ENCODE measurements at places on chromosomes 2 and 18.

GRCh38 chr2:105890111-105890510 lies 145.4 kb downstream of the NCK2 start:
- no peak for DNase-seq

- DNase-seq: no peak
These were observed 605 bp downstream of the C2orf68 start for GRCh38 chr2:85611217-85611704.

GRCh38 chr2:176177580-176178037 lies 10.9 kb upstream of the HOXD1 start:
- no peak for DNase-seq

- DNase-seq: no peak
These were observed 71.6 kb downstream of the ACKR3 start for GRCh38 chr2:236641051-236641726.

GRCh38 chr2:199806179-199806578 lies 44.8 kb downstream of the FTCDNL1 start:
- no peak for DNase-seq

- no peak for DNase-seq
These were observed 2.2 kb downstream of the INO80D start for GRCh38 chr2:206083602-206084438.

DNA sequence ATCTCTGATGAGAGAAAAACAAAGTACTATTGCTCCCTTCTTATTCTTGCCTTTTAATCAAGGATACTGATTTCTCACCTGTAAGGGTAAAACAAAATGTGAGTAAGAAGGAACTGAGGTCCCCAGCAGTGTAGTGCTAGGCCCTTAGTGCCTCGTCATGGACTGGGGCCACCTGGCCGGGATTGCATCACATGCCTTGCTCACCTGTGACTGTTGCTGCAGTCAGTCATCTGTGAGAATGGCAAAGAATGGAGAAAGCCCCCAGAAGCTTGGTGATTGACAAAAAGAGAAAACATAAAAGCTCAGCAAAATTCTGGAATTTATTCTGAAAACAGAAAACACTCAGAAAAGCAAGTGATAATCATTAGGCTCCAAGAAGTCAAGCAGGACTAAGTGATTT lies 63.4 kb downstream of the SPATS2L start:
- no peak for DNase-seq

DNA sequence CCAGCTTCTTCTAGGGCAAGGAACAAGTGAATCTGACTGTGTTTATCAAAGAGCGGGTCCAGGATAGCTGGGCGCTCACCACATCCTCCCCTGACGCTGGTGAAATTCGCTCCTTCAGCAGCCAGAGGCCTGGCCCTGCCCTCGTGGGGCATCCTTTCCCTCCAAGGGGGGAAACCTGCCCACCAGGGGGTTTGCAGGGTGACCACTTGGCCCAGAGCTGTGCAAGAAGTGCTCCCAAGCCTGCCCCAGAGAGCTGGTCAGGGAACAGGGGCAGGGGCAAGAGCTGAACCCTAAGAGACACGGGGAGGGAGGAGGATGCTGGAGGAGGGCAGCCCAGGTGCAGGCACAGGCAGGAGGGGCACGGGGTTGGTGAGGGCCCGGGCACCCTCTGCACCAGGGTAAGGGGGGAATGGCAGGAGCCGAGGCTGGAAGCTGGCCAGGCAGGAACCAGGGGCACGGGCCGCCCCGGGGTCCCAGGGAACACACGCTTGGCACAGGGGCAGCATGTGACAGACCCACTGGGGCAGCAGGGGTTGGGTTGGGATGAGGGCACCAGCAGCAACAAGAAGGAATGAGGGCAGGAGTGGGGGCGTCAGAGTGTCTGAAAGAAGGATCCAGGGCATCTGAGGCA lies 2.8 kb upstream of the GPR55 start:
- no peak for DNase-seq

DNA sequence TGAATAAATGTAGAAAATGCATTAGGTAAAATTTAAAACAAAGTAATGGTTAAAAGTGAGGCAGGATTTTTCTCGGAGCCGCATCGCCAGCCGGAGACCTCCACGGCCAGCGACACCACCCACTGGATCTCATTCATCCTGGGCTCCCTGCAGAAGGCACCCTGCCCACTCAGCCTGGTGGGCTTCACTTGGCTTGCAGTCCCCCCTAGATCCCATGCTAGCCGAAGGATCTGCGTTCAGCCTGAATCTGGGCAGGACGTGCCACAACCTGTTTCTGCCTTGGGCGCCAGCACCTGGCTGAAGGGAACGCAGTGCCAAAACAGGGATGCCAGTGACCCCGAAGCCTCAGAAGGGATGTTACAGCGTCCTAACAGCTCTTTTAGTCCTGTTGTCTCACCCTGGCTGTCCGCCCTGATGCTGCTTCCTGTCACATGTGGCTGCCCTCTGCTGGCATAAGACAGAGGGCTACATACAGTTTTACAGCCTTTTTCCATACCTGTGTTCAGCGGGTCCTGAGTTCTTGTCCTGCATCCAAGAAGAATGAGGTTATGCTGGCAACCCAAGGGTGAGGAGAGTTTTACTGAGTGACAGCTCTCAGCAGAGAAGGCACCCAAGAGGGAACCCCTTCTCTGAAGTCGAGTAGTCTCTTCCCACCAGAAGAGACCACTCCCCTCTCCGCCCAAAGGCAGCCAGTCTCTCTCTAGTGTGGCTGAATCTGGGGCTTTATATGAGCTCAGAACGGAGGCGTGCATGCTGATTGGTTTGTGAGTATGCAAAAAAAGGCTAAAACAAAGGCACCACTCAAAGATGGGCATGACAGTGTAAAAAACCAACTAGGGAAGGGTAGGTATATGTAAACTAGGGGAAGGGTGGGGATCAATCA lies 173.1 kb upstream of the GYPC start:
- DNase-seq: no peak

DNA sequence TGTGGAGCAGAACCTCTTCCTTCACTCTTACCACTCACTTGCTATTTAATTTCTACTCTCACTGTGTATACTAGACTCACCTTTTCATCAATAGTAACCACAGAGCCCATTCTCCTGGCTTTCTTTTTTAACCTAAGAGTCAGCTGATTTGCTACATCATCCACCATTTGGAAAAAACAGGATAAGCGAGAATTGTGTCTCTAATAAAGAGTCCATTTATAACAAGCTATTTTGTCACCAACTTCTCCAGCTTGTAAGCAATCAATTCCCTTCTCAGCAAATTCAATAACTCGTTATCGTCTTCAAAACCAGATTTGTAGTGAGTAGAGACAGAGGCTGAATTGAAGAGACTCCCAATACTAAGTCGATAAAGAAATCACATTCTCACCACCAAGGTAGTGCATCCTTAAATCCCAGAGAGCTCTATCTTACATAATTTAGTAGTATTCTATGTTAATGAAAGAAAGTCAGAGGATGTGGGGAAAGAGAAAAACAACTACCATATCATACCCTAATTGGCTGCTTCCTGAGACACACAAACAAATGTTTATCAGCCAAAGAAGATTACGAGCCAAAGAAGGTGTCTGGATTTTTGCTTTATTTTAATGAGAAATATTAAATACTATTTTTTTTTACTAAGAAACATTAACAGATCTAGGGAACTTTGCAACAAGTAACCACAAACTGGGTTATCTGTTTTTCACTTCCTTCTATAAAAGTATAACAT lies 52.5 kb upstream of the SPTBN1 start:
- DNase-seq: no peak

- no peak for DNase-seq
These were observed 15.7 kb downstream of the DYNC1I2 start for GRCh38 chr2:171702781-171703556.

DNA sequence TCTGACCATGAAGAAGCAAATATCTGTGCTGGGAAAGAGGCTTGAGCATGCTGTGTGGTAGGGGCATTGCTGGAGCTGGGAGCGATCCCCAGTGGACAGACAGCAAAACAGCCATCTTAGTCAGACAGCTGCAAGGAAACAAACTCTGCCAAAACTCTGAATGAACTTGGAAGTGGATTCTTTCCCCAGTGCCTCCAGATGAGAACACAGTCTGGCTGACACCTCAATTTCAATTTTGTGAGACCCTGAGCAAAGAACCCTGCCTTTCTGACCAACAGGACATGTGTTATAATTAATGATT lies 23.2 kb upstream of the FAP start:
- DNase-seq: no peak

DNA sequence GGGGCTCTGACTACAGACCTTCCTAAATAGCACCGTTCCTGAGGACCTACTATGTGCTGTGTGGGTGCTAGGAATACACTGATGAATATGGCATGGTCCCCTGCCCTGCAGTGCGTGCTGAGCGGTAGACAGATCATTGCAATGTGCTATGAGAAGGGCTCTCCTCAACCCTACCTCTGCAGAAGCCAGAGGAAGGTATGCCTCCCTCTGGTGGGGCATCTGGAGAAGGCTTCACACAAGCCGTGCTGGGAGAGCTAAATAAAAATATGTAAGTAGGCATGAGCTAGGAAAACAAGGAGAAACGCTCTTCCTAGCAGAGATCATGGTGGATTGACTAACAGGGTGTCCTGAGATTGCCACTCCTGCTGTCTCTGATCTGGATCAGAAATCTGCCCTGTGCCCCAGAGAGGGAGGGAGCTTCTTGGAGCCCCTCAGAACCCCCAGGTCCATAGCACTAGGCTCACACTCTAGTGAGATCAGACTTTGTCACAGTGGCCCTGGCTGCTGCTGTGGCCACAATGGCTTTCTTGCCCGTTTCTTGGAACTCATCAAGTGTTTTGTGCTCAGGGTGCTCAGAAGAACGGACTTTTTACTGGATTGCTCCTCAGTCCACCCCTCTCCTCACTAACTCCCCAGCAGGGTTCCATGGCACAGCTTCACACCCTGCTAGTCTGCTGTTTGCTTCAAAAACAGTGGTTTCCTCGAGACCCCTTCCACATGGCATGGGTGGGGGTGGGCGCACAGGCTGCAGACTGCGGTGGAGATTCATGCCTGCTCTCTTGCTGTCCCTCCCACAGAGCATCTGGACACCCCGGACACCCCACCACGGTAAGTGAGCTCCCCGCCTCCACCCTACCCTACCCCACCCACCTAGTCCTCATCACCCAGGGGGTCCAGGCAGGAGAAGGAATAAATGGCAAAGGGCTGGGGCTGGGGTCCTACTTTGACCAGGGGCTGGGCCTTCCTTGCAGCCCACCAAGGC lies 14.2 kb downstream of the SIGLEC15 start:
- DNase-seq: no peak

- no peak for DNase-seq
These were observed 37.7 kb upstream of the SYT4 start for GRCh38 chr18:43314941-43315340.

DNA sequence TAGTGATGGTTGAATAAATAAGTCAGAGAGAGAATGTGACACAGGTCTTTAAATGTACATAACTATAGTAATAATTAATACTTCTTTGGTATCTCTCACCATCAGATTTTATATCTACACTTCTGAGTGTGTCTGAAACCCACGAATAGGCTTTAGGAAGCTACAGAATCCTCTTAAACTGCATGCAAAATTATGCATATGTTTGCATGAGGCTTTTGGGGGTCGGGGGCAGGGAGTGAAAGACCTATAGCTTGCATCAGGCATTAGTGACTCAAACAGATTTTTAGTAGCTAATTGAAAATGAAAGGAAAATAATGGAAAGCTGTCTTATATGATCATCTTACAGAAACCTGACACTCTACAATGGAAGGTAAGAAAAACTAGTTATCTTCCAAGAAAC lies 14.9 kb downstream of the LRPPRC start:
- no peak for DNase-seq

DNA sequence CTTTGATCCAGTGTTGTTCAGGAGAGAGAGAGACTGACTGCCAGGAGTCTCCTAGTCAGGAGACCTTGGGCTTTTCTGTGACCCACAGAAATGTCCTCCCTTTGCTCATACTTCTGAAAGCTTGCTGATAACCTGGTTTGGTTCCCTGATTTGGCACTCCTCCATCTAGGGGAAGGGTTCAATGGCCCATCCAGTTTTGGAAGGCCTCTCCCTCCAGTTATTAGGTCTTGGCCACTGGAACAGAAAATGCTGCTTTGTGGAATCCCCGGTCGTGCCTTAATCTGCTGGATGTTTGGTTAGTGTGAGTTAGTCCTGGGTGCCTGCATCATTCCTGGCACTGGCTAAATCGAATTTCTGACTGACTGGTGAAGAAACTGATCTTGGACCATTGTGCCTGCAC lies 35.7 kb downstream of the KDM3A start:
- DNase-seq: no peak

DNA sequence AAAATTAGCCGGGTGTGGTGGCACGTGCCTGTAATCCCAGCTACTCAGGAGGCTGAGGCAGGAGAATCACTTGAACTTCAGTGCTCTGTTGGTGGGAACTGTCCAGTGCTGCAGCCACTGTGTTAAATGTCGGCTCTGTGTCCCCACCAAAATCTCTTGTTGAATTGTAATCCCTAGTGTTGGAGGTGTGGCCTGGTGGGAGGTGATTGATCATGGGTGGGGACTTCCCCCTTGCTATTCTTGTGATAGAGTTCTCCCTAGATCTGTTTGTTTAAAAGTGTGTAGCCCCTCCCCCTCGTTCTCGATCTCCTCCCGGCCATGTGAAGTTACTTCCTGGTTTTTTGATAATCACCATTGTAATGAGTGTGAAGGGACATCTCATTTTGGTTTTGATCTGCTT lies 9.8 kb upstream of the RPL31 start:
- no peak for DNase-seq

DNA sequence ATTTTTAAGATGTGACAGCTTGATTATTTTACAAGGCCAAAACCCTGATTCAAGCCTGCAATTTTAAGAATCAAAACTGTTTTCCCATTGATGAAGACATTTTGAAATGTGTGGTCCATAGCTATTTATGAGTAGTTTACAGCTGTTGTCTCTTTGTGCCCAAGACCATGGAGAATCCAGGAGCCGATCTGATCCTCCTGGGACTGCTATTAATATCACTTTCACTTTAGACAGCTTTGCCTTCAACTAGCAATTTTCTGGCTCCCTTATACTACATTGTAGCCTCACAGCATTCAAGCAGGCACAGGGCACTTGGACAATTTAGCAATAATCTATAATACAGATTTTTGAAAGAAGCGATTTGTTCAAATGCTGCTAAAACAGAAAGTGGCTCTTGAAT lies 172.9 kb downstream of the SLC8A1 start:
- no peak for DNase-seq

GRCh38 chr2:102660070-102660469 lies 40.7 kb downstream of the SLC9A2 start:
- DNase-seq: no peak

DNA sequence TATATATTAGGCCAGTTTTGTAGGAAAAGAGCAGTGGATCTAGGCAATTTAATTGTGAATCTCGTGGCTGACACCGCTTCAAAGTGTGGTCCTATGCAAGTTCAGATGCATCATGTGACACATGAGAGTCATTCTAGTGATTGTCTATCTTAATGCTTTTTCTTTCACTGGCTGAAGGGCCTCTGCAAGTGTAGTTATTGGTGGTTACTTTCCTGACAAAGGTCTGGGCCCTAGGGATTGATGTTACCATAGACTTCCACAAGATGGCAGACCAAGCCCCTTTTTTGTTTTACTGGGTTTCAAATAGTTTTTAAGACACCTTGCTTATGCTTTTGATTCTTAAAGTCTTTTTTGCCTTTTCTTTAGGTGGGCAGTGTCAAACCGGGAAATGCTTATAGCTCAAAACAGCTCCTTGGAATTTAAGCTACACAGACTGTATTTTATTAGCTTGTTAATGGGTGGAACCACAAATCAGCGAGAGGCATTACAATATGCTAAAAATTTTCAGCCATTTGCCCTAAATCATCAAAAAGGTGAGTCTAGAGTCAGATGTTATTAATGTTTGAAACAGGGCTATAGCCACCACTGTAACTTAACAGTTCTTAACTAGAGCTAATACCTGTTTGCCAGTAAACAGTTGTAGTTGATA lies 25.9 kb downstream of the CD8A start:
- no peak for DNase-seq

Data from stimulated activated CD8-positive, alpha-beta memory T cell treated with anti-CD3 and anti-CD28 coated beads, Interleukin-2, amount 100 ng/mL, for 1 hour (primary cell).